ENCODE measurements at places on chromosomes 6 and 20.

DNA sequence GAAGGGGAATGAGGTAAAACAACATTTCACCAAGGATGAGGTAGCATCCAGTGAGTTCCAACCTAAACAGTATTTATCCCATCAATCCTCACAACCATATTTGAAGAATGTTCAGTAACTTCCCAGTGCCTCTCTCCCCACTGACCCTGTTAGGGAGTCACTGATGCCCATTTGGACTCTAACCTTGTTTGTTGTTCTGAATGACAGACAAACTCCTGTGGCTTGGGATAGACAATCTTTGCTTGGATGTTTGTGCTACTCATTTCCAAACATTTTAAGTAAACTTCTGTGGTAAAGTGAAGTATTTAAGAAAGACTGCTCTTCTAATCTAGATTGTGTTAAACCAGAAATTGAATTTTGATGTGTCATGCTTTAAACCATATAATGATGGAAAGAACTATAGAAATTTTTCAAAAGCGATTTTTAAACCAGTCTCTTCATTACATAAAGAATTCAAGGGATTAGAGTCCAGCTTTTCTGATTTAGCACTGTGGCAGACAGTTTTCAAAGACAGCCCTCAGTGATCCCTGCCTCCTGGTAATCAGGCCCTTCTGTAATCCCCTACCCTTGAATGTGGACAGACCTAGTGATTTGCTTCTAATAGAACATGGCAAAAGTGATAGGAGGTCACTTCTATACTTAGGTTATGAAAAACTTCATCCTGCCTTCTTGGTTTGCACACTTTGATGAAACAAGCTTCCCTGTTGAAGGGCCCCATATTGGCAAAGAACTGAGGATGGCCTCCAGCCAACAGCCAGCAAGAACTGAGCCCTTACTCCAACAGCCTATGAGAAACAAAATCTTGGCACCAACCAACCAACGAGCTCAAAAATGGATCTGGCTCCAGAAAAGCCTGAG lies 191.6 kb downstream of the DST start:
- DNase-seq, result no peak

DNA sequence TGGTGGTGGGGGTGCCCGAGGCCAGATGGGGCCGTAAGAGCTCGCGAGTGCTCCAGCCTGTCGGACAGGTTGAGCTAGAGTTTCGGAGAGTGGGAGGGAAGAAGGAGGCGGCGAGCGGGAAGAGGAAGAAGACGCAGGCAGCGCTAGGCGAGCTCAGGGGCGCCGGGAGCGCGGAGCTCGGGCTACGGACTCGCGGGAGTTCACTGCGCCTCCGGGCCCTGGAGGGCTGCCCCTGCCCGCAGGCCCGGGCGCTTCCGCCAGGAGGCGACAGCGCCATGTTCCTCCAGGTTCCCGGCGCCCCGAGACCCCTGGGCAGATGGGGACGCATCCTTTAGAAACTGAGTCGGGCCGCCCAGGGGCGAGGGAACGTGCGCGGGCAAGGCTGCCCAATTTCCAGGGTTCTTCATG lies 984 bp downstream of the TFAP2C start:
- DNase-seq, result peak; percentile 60

- no peak for DNase-seq
Observed at GRCh38 chr20:3729811-3730540, 2.5 kb upstream of the HSPA12B start.

DNA sequence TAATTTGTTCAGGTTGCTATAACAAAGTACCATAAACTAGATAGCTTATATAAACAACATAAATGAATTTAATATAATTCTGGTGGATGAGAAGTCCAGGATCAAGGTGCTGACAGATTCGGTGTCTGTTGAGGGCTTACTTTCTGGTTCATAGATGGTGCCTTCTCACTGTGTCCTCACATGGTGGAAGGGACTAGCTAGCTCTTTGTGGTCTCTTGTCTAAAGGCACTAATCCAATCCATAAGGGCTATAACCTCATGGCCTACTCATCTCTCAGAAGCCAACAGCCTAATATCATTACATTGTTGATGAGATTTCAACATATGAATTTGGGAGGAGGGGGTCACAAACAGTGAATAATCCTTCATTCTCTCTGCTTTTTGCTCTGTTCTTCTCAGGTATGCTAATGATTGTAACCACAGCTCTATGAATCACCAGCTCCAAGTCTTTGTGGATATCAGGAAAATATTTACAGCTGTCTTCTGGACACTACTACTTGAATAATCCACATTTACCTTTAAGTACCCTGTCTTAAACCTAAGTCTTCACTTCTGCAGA lies 122.3 kb downstream of the NKAIN2 start:
- DNase-seq, result no peak

DNA sequence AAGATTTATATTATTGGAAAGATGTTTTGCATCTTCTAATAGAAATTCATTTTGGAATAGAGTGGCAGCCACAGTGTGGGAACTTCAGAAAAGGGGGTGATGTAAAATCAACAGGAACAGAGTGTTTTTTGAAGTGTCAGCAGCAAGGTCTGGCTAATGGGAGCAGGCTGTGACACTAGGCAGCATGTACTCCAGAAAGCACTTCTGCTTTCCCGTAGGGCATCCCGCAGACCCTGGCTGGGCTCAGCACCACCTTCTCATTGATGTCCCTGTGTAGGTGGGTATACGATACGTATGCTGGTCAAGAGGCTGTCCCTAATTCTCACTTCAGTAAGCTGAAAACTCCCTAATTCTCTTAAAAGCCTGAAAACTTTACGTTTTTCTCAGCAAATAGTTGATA lies 74.7 kb downstream of the EYA4 start:
- DNase-seq, result no peak

DNA sequence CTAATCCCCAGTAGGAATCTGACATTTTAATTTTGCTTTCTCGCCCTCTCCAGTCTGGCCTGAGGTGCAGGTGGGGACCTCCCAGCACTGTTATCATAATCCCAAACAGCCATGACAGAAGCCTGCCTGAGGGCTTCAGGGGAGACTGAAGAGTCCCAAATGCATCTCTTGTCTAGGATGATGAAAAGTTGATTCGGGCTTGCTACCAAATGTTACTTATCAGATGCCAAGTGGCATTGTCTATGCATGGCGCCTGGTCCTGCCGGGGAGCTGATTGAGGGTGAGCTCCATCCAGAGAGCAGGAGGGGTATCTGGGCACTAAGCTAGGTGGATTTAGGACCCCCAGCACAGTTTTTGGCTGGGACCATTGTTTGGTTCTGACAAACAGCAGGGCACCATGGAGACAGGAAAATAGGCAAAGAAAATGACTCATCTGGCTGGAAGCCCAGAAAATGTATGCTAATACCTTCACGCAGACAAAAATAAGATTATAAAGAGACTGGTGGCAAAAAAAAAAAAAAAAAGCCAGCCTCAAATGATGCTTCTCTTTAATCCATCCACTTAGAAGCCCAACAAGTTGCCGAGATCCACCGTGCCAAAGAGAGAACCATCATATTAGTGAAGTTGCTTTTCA lies 513.7 kb upstream of the SULF2 start:
- DNase-seq, result no peak

DNA sequence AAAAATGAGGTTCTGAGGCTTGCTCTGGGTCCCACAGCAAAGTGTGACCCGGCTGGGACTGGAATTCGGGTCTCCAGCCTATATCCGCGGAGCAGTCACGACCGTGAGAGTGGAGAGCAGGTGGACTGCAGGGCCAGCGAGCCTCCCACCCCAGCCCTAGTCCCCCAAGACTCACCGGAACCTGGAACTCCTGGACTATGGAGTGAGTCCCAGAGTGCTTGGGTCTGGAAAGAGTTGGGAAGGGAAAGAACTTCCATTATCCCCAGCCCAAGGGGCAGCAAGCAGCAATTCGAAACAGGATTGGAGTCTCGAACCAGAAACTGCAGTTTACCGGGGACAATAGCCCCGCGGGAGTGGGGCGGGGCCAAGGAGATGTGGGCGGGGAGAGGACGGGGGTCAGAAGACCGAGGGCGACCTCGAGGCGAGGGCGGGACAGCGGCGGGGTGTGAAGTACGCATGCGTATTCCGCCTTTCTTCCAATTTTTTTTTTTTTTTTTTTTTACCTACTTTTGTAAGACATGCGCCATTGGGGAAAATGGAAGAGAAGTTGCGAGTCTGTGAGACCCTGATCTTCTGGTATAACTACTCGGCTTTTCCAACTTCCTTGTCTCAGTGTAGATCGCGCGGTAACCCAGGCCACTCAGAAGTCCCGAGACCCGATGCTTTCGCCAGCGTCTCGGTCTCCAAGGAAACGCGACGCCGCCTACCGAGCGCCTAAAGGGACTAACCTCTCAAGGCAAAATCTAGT lies at the start of gene C20orf96:
TSS of gene C20orf96 (minus strand) at position 667 of the 748 bp plus-strand sequence. CDS start at position 527, 140 bp downstream.
- DNase-seq, result peak; percentile 96

- DNase-seq, result no peak
Observed at GRCh38 chr6:121847806-121848522, 412.5 kb downstream of the GJA1 start.

DNA sequence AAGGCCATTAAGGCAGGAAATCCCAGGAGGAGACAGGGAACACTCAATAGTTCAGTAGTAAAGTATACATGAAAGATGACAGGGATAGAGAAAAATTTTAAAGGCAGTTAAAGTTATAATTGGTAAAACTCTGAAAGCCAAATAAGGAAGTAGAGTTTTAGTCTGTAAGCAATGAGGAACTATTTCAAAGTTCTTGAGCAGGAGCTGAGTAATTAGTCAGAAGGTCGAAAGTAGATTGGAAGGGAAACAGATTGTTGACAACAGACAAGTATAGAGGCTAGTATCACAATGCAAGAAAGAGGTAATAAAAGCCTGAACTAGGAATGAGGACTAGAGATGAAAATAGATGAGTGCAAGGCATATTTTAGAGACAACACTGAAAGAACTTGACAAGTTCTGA lies 150.3 kb downstream of the CDK19 start:
- no peak for DNase-seq

DNA sequence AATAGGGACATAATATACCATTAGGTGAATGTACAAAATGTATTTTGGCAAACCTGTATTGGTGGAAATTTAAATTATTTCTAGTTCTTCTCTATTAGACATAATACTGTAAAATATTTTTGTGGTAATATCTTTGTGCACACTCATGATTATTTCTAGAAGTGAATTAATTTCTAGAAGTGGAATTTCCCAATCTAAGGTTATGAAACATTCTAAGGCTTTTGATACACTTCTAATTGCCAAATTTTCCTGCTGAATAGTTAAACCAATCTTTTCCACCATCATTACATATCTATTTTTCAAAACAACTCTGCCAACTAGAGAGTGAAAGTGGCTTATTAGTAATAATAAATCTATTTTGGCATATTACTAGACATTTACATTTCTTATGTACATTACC lies 1.8 kb upstream of the CCND3 start:
- DNase-seq, result no peak

DNA sequence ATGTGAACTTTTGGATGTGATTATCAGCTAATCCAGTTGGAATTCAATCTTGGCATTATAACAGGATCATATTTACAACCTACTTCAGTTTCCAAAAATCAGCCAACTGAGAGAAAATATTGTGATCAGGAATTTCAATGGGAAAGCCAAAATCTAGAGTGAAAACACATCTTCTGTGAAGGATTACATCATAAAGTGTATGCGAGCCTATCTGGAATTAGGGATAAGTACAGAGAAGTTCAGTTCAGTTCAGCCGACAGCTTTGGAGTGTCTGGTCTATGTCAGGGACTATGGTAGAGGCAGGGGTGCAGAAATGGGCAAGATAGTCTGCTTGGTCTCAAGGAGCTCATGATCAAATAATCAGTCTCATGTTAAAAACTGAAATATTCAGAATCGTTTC lies 12.3 kb upstream of the PRIM2 start:
- no peak for DNase-seq

DNA sequence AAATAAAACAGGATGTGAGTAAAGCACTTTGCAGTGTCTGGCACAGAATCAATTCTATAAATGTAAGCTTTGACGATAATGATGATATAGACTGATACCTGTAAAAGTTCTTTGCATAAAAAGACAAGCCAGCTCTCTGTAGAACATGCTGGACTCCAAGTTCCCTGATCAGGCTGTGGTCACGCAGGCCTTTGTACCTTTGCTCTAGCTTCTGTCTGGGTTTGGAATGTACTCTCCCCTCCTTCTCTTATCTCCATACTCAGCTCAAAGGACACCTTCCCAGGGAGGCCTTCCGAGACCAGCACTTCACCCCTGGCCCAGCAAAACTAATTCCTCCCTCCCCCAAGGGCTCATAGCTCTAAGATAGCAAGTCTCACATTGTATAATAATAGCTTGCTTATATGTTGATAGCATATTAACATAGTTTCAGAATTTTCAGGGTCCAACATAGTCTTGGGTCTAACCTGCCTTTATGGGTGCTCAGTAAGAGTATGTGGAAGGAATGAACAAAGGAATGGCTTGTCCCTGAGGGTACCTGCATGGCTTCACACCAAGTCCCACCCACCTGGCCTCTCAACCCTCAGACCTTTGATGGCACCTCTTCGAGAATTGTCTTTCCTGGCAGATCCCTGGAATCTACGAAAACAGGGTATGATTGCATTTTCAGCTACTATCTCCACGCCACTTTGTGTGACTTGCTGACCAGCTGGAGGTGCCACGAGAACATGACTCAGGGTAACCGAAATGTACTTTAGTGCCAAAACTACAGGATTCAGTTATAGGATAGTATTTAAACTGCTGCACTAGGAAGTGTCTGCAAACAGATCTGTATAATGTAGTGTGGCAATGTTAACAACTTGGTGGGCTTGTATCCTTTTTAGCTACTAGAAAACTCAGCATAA lies 41.7 kb upstream of the PIM1 start:
- no peak for DNase-seq

DNA sequence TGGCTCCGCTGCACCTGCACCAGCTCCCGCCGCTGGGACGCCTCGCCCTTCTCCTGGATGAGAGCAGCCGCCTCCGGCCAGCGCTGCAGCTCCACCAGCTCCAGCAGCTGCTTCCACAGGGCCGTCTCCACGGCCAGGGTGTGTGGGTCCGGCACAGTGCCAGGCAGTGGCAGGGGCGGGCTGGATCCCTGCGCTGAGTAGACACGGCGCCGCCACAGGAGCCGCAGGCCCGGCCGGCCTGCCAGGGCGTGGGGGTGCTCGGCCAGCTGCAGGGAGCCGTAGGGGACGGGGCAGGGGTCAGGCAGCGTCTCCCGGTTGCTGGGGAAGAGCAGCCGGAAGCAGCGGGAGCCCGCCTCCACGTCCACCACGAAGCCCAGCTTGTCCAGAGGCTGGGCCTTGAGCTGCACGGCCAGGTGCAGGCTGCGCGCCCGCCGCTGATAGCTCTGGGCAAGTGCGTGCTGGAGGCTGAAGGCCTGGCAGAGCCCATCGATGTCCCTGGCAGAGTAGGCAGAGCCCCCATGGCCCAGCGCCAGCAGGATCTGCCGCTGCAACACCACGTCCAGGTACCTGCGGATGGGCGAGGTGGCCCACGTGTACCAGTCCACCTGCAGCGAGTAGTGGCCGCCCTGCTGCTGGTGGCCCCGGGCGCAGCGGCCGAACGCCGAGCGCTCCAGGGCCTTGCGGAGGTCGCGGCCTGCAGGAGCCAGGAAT lies 9.4 kb downstream of the FNDC11 start:
- DNase-seq, result no peak
